K562 (cell line): ENCODE measurements at places on chromosomes 3 and 15. TPM values are rescaled to one million over a fixed set of nuclear protein-coding genes. Genes with fewer than 3 reads are reported as not detected.

APBA2 gene
- total RNA-seq: 30.8 and 32.5 TPM in 2 replicates

PSTPIP1 gene
- total RNA-seq: 0.58 TPM in 1 of 2 replicates, not detected in the other

EEFSEC gene
- 11.8 and 14.9 TPM in 2 replicates for total RNA-seq

WNT5A gene
- total RNA-seq: 0.11 and 0.25 TPM in 2 replicates

IGSF11 gene
- 1.2 and 1.5 TPM in 2 replicates for total RNA-seq

P3H2 gene
- total RNA-seq: 0.22 and 0.40 TPM in 2 replicates

CNTN3 gene
- 0.04 TPM in 1 of 2 replicates, not detected in the other for total RNA-seq

CRABP1 gene
- 0.40 and 0.60 TPM in 2 replicates for total RNA-seq

RAD54L2 gene
- total RNA-seq: 10.7 and 12.2 TPM in 2 replicates

KNG1 gene
- total RNA-seq: 0.07 and 0.09 TPM in 2 replicates

WDR93 gene
- total RNA-seq: not detected in 2 replicates

ANKRD63 gene
- total RNA-seq: 1.8 and 2.5 TPM in 2 replicates
